Left renal pelvis (tissue), 4 donors: ENCODE measurements at places on chromosomes 7 and 10.

DNA sequence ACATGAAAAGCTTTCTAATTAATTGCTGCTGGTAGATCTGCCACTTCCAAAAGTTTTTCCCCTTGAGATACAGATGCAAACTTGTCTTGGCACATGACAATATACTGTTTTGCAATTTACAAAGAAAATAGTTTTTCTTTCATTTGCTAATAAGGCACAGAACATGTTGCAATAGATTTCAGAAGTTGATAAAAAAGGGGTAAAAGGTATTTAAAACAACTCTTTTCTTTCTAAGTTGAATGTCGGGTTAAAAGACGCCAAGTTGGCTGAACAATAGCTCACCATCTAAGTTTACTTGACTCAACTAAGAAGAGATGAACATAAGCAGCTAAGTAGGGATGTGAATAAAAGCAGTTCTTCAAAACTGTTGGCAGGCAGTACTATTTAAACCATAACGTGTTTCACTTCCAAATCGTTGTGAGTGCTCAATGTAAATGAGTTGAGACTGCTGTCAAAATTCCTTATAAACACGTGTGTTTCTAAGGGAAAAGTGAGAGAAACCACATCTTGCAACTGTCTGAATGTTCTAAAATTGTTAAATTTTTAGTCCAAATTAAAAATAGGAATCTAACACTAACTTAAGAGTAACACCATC is 14.5 kb upstream of the THSD7A start:
- no peak for DNase-seq

- no peak for DNase-seq
Observed at GRCh38 chr10:24708081-24708480, 15.6 kb downstream of the ARHGAP21 start.

- DNase-seq = no peak
Observed at GRCh38 chr7:96598421-96598820, 111.2 kb downstream of the SEM1 start.

GRCh38 chr10:112958275-112958995 is 8.4 kb downstream of the TCF7L2 start:
- no peak for DNase-seq

GRCh38 chr10:114548662-114549061 is 109.4 kb downstream of the ABLIM1 start:
- DNase-seq = no peak

DNA sequence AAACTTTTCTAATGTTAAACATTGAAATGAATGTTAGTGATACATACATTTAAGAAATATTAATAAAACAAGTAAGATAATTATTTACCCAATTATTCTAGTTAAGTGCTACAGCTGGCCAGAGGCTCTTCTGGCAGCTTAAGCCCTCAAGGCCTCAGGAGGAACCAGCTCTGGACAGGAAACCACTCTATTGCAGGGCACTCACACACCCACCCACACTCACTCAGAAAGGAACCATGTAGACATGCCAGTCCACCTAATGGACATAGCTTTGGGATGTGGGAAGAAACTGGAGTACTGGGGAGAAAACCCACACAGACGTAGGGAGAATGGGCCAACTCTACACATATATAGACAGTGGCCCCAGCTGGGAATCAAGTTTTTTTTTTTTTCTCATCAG is 28.2 kb downstream of the UMAD1 start:
- DNase-seq = no peak

DNA sequence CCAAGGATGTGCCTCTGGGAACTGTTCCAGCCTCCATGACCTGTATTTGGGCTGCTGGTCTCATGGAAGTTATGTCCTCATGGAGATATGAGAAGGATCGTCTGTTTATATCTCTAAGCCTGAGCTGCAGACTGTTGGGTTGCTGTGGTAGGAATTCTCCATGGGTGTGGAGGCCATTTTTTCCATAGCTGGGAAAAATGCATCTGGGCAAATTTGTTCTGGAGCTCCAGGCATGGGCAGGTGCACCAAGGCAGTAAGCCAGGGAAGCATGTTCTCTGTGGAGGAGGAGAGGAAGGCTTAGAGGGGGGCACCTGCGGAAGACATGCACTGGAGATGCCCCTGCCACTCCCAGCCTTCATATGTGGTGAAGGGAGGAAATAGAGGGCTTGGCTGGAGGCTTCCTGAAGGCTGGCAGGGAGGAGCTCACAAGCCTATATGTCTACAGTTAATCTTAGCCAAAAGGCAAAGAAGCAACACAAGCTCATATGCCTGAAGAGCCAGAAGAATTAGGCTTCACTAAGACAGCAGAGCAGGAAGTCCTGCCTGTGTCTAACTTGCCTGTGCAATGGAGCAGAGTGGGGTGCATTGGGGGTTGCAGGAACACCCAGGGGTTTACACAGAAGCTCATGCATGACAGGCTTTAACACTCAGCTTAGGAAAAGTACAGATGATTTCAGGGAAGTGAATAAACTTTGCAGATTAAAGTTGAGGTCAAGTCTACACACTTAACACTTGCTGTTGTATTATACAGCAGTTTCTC is 35.1 kb upstream of the CXCL12 start:
- DNase-seq = no peak

- DNase-seq = no peak
Observed at GRCh38 chr10:124966008-124966407, 24.1 kb downstream of the ZRANB1 start.

DNA sequence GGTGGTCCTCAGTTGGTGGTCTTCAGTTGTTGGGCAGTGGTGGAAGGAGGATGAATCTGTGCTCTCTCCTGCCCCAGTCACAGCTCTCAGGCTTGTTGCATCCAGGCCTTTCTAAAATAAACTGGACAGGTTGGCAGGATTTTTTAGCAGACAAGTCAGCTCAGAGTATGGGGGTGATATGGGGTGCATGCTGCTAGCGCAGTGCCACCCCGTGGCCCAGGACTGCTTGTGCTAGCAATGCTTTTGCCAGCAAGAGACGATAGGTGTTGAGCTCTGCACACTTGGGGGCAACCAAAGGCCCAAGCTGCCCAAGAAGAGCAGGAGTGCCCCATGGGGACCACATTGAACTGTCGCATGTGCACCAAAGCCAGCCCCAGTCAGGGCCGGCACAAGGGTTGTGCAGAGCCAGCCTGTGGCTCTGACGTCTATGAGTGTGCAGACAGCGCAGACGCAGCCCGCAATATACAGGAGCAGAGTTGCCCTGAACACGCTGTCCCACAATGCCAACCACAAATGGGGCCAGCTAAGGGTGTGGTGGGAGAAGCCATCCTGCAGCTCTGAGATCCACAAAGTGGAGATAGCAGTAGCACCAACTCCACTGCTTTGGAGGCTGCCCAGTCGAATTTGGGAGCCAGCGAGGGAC is 49.8 kb upstream of the PDSS1 start:
- DNase-seq = no peak

DNA sequence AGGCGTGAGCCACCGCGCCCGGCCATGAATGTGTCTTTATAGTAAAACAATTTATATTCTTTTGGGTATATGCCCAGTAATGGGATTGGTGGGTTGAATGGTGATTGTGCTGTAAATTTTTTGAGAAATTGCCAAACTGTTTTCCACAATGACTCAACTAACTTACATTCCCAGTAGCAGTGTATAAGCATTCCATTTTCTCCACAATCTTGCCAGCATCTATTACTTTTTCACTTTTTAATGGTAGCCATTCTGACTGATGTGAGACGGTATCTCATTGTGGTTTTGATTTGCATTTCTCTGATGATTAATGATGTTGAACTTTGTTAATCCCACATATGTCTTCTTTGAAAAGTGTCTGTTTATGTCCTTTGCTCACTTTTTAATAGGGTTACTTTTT is 1187.9 kb downstream of the XPNPEP1 start:
- DNase-seq = no peak

DNA sequence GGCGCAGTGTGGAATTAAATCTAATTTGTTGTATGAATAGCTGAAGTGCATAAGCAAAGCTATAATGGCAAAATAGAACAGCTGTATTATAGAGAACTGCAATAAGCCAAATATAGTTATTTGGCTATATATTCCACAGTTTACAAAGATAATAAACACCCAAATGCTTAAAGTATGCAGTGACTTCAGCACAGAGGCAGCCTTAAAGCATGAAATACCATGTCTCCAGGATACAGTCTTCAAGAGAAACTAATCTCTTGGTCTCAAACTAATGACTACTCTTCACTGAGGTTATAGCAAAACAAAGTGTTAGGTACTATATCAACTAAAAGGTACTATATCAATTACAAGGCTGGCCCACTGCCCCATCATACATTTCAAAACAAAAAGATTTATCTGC is 48.0 kb downstream of the NT5C2 start:
- no peak for DNase-seq

- no peak for DNase-seq
Observed at GRCh38 chr10:123934846-123935245, 43.2 kb upstream of the CPXM2 start.

- DNase-seq = no peak
Observed at GRCh38 chr10:75597773-75598440, 166.5 kb downstream of the LRMDA start.

DNA sequence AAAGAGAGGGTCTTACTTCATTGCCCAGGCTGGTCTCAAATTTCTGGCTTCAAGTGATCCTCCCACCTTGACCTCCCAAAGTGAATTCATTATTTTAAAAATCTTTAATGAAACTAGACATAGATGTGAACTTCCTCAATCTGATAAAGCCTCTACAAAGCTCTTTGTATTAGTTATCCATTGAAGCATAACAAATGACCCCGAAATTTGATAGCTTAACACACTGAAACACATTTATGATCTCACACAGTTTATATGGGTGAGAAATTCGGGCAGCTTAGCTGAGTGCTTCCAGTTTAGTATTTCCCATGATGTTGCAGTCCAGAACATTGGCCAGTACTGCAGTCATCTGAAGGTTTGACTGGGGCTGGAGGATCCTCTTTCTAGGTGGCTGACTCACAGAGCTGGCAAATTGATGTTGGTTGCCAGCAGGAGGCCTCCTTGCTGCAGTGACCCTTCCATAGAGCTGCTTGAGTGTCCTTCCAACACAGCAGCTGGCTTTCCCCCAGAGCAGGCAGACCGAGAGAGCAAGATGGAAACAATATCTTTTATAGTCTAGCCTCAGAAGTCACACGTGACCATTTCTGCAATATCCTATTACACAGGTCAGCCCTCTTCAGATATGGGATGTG is 16.6 kb upstream of the WNT8B start:
- DNase-seq = no peak

GRCh38 chr10:100186253-100187212 is 704 bp upstream of the ERLIN1 start:
- no peak for DNase-seq

- no peak for DNase-seq
Observed at GRCh38 chr7:139531094-139531493, 7.6 kb downstream of the CLEC2L start.

DNA sequence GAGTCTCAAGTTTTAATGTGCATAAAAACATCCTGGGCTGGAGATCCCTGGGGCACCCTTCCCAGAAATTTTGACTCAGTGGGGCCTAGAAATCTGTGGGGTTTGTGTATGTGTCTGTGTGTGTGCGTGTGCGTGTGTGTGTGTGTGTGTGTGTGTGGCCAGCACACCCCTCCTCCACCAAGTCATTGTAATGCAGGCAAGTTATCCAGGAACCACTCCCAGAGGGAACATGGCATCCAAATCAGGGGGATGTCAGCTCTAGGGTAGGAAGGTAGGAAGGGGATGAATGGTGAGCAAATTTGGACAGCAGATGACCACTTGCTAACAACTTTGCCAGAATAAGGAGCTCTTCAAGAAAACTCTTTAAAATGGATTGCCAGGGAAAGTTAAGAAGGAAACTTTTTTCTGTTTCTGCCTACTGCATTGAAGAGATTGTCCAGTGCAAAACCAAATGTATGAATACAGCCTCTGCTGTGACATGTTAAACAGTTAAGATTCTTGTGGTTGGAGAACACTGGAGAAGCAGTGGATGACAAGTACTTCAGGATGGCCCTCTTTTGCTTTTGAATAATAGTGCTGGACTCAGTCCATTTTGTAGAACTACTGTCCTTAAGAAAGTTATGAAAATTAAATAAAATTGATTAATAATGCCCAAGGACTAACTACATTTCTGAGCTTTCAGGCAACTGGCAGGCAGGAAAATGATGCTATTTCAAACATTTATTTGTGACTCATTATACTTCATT is 12.3 kb downstream of the STAMBPL1 start:
- no peak for DNase-seq

- no peak for DNase-seq
Observed at GRCh38 chr10:15860692-15861201, 440 bp upstream of the MINDY3 start.

- no peak for DNase-seq
Observed at GRCh38 chr10:78178940-78179339, 145.3 kb downstream of the RPS24 start.

DNA sequence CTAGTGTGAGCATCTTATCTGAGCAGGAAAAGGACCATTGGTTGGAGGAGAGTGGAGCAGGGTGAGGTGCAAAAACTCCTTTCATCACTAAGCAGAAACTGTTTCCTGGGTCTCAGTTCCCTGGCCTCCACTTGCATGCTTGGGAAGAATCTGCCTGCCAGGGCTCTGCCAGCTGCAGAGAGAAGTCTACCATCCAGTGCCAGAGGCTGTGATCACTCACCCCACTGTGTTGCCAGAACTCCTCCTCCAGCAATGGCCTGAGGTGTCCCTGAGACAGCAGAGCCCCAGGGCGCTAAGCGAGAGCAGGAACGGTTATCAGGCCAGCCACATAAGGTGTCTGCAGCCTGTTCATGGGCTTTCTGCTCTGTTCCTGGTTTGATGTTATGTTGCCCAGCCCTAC is 991.4 kb downstream of the CCSER2 start:
- no peak for DNase-seq

- DNase-seq = no peak
Observed at GRCh38 chr10:22453948-22454591, 108.8 kb downstream of the SPAG6 start.

DNA sequence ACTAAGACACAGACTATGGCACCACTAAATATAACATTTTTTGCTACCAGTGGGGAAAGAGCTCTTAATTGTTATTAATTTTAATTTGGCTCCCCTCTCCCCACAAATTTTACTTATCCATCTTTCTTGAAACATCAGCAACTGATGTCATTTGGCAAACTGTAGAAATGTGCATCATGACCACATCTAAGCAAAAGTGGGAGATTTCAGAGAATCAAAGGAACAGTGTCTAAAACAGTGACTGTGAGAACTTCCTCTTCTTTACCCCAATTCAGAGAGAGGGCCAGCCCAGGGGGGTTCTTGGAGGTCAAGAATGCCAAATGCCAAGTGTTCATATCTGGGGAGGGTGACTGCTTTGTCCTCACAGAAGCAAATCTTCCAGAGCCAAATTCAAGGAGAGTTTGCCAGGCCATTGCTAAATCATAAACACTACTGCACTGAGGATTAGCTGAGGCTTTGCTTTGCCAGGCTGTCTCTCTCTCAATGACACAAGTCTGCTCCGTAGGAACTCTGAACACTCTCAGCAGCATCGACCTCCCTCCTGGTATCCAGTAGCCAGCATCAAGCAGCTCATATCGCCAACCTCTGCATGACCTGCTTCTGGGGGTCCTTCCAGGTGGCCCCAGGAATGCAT is 65.6 kb downstream of the ITIH5 start:
- DNase-seq = no peak

GRCh38 chr7:82141427-82141826 is 302.1 kb downstream of the CACNA2D1 start:
- DNase-seq = no peak

GRCh38 chr7:114087653-114088469 is 169.1 kb upstream of the PPP1R3A start:
- no peak for DNase-seq
